EH (cell line): ENCODE measurements at places on chromosomes 6 and 20.

DNA sequence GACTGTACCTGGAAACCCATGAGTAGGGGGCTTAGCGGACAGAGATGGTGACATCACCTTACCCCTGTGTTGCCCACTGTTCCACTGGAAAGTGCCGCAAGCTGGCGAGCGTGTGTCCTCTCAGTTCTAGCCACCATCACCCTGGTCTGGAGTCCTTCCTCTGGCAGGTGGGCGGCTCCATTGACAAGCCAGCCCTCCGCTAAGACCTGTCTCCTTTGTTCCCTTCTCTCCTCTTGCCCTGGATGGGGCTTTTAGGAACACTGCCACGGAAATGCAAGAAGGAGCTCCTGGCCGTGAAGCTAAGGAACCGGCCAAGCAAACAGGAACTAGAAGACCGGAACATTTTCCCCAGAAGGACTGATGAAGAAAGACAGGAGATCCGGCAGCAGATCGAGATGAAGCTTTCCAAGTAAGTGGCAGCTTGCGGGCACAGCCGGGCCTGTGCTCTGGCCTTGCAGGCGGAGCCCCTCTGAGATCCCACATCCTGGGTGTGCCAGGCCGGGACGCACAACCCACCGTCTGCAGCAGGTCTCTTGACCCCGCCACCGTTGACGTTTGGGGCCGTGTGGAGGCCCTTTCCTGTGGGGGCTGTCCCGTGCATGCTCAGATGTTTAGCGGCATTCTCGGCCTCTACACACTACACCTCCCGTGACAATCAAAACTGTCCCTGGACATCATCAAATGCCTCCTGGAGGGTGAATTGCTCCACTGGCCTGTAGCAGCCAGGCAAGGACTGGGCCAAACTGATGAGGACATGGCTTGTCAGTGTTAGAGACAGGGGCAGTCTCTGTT, 127.5 kb downstream of the SYCP2 start:
- DNase-seq, result no peak

DNA sequence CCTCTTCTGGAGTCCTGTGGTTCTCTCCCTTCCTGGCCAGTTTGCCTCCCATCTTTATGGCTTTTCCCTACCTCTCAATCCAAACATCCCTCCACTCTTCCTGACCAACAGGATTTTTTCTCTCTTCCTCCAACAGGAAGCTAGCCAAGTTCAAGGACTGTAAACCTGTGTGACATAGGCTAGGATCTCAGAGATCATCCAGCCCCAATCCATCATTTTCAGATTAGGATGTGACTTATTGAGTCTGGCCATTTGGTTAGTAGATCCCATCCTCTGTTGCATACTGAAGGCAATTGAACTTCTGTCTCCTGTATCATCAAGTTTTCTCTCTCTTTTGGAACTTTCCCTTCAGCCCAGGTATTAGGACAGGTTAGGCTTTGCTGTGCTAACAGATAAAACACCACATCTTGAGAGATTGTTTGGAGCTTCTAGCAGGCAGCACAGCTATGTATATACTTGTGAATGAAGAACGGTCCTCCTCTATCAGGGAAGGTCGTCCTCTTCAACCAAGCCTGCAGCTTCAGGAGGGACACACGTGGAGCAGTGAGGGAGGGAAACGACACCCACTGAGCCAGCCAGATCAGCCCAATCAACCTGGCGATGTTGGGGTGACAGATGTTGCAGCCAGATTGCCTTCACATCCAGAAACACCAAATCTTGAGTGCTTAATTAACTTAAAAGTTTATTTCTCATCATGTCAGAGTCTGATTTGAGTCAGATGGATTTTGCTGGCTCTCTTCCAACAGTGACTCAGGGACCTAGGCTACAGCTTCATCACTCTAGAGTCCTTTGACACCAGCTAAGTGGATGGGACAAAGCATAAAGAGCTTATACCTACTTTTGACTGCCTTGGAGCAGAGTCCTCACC, 106.8 kb downstream of the GJA10 start:
- DNase-seq, result peak; percentile 61

DNA sequence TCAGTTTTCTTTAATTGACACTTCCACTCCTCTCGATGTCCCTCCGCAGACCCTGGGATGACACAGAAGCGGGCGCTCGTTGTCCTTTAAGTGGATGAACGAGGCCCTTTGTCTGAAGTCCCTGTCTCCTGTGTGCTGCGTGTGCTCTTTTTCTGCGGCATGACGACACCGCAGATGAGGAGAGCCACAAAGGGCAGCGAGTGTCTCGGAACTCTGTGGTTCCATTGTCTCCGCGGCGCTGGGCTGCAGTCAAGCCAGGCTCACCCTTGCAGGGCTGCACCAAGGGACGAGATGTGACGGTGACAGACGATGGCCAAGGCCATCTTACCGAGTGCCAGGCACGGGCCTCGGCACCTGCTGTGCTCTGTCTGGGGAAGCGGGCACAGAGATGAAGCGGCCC, 10.6 kb downstream of the PRR18 start:
- no peak for DNase-seq

DNA sequence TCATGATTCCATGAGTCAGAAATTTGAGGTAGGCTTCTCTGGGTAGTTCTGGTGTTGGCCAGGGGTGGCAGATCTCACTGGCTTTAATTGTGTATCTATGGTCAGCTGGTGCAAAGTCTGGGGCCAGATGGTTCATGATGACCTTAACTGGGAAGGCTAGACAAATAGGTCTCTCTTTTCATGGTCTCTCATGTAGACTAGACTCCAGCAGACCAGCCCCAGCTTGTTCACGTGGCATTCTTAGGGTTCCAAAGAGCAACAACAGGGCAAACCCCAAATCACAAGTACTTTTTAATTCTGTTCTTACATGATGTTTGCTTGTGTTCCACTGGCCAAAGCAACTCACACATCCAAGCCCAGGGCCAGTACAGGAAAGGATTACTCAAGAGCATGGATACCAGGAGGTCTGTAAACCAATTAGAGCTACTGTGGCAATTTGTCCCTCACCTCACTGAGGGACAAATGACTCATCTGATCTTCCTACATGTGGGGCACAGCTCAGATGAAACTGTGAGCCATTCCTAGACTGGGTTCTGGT, 79.5 kb upstream of the PBOV1 start:
- DNase-seq, result peak; percentile 51

GRCh38 chr6:168563656-168564055, 122.7 kb downstream of the SMOC2 start:
- DNase-seq, result no peak
